ENCODE measurements at places on chromosomes 7 and 10.

DNA sequence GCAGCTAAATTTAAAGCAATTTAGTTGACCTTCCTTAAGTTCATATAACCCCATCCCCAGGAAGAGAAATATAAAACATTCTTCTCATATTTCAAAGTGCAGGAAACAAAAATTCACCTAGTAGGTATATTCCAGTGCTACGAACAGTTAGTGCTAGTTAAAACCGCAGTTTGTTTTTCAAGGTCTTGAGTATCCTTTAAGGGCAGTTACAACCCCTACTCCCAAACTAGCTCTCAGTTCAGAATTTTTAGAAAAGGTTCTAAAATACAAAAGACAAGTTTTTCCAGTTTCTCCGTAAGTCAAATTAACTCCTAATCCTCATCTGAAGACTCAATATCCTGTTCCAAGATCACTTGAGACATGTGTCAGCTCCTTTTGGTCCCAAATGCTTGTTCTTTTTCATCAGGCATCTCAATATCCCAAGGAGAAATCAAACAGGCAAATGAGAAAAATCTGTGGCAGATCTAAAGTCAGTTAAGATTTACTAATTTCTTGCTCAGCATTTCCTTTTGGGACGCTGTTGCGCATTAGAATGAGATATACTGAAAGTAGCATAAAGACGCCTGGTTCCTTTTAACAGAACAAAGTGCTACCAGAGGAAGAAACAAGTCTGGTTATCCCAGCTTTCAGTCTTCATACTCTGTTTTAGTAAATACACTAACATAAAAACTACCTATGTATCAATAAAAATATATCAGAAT is 51.8 kb downstream of the ARHGAP12 start:
- no peak for DNase-seq

DNA sequence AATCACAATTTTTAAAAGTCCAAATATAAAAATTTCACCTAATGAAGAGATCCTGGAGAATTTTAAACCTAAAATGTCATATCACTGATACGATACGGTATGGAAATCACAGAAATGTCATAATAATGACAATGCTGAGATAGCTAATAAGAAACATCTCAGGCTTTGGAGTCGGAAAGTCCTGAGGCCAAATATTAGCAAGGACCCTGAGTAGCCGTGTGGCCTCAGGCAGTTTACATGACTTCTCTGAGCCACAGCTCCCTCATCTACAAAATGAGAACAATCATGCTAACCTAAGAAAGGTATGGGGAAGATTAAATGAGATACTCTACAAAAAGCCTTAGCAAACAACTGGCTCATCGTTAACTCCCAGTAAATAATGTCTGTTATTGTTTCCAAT is 100.9 kb upstream of the NEBL start:
- no peak for DNase-seq

DNA sequence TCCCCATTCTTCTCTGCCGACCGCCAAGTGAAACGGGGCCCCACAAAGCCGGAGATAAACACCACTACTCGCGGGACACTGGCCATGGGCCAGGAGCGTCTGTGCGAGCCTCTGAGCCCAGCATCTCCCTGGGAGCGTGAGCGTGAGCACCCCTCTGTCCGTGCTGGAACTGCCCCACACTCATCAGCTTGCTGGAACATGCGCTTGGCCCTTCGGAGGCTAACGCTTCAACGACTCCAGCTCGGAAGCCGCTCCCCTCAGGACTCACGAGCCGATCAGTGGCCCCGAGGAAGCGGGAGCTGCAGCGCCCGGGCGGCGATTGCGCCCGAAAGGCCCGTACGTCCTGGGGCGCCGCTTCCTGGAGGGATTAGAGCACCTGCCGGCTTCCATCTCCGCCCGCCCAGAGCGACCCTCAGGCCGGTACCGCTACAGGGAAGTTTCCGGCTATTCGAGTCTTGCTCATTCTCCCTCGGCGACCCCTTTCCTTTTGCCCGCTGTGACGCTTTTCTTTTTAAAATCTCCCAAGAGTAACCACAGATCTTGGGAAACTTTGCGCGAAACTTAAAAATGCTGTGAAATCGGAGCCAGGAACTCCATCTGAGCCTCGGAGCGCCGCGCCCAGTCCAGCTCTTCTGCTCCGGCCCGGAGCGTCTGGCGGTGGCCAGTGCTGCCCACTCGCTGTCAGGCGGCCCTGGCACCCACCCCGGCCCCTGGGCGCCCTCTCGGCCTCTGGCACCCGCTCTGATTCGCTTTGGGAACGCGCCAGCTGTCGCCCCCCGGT is 1.0 kb downstream of the TLL2 start:
- DNase-seq, result peak; percentile 11

- peak; percentile 22 for DNase-seq
Measured at GRCh38 chr10:110413049-110413783, 84.5 kb upstream of the DUSP5 start.

DNA sequence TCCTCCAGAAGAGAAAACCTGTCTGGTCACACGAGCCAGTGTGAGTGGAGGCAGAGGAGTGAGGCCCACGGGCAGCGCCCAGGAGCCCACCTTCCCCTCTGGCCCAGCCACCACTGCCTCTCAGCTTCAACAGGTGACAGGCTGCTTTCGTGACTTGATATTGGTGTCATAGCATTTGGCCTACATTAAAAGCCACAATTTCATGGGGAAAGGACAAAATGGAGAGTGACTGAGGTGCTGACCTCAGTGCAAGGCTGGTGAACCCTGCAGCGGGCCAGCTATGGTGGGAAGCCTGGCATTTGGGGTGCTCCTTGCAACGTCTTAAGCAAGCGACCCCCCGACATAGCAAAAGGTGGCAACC is 21.3 kb downstream of the ECHDC3 start:
- DNase-seq, result no peak

DNA sequence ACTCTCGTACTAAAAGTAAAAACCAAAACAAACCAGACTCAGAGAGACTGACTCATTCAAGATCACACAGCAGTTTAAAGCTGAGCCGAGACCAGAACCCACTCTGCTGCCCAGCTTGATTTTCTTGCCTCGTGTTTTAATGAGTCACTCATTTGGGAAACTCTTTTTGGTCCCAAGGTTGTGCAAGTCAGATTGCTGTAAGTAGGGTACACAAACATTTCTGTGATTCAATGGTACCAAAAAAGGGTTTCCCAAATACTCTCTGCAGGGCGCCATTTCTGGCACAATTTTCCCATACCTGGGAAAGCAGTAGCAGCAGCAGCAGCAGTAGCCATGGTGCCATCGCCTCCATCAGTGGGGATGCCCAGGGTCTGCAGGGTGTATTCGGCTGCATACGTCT is 69.9 kb downstream of the ASAH2B start:
- DNase-seq, result no peak

DNA sequence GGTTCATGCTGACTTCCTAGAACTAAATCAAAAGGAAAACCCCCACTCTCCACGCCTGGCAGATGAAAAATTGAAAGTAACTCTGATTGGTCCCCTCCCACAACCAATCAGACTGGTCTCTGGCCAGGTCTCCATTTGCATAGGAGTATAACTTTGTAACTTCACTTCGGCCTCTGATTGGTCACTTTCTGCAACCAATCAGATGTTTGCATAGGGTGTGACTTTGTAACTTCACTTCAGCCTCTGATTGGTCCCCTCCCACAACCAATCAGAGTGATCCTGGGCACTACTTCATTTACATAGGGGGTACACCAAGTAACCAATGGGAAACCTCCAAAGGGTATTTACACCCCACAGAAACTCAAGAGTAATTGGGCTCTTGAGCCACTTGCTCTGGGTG is 306.6 kb upstream of the PFKP start:
- DNase-seq, result no peak

DNA sequence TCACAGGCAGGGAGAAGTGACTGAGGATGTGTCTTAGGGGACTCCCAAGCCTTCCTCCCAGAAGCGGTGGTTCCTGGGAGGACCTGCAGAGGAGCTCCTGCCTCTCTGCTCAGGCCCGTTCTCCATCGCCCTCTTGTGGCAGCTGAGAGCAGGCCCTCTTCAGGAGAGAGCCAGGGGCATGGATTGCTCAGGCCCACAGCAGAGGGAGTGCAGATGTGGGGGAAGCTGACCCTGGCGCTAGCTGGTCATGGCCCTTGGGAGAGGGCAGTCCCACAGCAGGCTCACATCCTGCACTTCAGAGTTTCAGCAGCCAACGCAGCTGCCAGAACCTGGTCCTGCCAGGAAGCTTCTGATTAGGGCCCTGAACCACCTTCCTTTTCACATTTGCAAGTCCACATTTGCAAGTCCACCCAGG is 94.8 kb upstream of the TARP start:
- DNase-seq, result no peak

GRCh38 chr10:31930023-31930751 is 1.6 kb upstream of the ARHGAP12 start:
- DNase-seq, result no peak

DNA sequence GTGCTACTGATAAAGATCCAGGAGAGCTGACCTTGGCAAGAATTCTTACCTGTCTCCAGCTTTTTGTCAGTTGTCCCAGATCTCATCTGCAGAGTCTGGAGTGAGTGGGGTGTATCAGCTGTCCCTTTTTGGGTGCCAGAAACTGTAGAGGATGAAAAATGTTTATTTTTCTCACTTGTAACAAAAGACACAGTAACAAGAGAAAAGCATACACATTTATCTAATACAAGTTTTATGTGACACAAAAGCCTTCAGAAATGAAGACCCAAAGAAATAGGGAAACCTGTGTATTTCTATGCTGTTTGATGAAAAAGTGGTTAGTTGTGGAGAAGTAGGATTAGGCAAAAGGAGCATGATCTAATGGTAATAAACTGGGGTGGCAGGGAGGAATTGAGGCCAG is 58.5 kb upstream of the NPVF start:
- no peak for DNase-seq

DNA sequence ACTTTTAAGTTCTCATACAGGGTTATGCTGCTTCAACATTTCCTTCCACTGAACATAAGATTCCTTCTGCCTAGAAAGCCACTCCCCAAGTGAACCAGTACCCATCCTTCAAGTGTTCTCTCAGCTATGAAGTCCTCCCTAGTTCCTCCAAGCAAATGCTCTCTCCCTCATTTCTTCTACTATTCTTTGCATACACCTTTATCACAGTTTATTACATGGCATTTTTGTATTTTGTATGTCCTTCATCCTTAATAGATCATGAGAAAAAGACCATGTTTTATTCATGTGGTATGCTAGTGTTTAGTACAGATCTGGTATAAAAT is 1.9 kb downstream of the SYPL1 start:
- no peak for DNase-seq

- DNase-seq, result no peak
Measured at GRCh38 chr7:139916717-139917395, 87.8 kb downstream of the TBXAS1 start.

GRCh38 chr7:80681272-80681885 is 42.9 kb downstream of the CD36 start:
- no peak for DNase-seq

DNA sequence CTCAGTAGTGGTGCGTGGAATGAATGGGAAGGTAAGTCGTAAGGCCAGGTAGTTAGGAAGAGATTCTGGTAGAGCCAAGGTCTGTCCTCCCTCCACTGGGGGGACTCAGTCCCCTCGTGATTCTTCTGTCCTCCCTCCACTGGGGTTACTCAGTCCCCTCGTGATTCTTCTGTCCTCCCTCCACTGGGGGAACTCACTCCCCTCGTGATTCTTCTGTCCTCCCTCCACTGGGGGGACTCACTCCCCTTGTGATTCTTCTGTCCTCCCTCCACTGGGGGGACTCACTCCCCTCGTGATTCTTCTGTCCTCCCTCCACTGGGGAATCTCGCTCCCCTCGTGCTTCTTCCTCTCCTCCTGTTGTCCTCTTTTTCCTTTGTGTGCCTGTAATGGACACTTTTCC is 125.1 kb downstream of the CELF2 start:
- no peak for DNase-seq

DNA sequence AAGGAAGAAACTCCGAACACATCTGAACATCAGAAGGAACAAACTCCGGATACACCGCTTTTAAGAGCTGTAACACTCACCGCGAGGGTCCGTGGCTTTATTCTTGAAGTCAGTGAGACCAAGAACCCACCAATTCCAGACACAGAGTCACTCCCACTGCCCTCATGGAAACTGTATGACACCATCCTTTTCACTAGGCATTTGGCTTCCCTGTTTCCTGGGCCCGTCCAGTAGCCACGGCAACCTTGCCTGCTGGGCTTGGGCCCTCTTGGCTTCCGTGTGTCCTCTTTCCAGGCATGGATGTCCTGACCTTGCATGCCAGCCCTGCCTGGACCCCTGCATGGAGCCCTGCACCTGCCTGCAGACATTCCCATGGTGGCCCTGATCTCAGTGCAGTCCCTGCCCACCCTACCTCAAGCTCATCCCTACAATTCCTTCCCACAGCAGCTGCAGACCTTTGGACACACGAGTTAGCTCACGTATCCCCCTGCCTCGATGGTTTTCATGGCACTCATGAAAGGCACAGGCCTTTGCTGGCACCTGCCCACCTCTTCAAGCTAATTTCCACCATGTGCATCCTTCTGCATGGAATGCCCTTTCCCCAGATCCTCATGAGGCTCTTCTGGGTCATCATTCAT is 6.7 kb downstream of the SH2D4B start:
- DNase-seq, result no peak

- DNase-seq, result no peak
Measured at GRCh38 chr7:31850601-31851000, 163.6 kb downstream of the PPP1R17 start.

GRCh38 chr10:71729161-71729636 is 9.6 kb upstream of the C10orf105 start:
- no peak for DNase-seq

DNA sequence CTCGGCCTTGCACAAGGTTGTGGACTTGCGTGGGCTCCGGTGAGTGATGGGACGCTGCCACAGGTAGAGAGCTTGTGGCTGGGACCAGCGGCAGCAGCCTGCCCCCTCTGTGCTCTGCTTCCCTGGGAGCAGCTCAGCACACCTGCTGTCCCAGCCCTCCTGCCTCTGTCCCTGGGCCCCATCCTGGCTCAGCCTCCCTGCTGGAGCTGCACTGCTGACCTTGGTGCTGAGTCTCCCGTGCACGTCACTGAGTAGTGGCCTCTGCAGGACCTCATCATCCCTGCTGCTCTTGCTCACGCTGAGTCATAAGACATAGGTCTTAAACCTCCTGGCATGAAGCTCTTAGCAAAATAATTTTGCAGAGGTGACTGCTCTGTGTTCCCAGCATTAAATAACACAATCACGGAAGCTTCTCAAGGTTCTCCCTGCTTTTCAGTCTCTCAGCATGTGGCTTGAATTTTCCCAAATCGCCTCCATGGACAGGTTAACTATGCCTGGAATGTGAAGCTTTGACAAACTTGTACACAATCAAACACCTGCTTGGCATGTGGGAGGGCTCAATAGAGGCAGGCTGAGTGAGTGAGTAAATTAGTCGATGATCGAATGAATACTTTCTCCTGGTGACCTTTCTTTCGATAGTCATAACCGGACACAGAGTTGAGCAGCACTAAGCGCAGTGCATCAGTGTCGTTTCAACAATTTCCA is 63.8 kb upstream of the NPS start:
- no peak for DNase-seq
